ELF-1 (cell line): ENCODE measurements at places on chromosomes 4 and X.

DNA sequence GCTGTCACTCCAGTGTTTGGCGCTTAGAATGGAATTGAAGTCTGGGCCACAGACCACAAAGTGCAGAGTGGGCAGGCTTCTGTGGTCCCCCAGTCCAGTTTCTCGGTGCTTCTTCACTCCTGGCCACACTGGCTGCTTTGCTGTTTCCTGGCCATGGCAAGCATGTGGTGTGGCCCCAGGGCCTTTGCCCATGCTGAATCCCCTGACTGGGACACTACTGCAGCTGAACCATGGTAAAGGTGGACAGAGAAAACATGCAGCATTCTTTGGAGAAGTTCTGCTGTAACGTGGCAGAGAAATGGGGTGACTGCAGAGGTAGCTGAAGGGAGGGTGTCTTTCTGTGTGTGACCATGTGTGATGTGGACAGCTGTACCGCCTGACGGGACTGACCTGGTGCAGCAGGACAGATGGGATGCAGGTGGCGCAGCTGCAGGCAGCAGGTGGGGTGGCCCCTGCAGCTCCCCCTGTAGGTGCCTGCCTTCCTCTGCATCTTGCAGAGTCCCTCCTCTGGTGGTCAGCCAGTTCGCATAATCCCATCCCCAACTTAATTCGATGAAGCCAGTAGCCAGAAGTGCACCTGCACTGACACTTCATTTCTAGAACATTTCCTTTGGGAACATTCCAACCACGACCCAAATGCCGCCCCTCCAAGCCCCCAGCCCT, 13.2 kb upstream of the S100P start:
- peak; percentile 69 for DNase-seq

DNA sequence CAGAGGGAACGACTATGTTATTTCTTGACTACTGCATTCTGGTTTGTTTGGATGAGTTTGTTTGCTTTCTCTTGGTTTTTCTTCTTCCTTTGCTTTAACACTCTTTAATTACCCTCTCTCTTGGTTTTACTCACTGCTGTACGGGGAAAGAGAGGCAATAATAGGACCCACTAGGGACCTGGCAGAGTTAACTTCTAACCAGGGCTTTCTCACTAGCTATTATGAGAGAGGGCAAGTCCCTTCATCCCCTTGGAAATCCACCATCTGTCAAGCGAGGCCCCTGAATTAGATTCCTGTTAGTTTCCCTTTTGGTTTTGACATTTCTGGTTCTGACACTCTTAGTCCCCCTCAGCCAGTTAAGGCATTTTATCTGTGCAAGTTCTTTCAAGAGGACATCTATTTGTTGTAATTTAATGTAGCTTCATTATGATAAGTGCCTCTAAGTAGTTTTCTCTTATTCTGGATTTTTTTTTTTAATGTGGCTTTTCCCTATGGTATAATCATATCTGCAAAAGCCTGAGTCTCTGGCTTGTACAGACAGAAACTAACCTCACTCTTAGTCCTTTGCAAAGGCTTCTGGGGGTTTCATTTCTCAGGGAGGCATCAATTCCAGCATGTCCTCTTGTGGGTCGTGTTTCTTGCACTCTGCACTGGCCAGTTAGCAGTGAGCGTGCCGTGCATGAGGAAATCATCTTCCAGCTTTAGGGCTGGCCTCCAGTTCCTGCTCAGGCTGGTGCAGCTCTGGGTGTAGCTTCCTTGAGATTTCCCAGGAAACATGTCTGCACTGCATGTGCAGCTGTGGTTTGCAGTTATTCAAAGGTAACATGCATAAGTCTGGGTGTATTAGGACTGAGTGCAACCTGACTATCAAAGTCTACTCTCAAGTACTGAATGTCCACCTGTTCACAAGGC, 221.3 kb downstream of the STIM2 start:
- no peak for DNase-seq

- DNase-seq = no peak
Measured at GRCh38 chr4:51851937-51852290, 9.0 kb downstream of the DCUN1D4 start.

DNA sequence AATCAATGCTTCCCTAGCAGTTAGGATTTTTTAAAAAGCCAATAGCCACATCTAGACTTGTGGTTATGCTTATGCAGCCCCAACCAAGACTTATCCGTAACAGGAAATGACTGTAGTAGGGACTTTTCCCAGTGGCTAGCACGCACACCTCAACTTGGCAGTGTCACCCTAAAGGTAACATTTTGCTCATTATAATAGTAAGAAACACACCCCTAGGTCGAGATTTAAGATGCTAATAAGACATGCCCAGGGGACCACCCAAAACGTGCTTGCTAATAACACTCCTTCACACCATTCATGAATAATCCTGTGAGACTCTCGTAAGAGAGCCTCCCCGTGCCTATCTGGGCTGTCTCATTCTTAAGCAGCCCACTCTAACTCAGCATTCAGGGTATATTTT, 195.3 kb downstream of the CHIC1 start:
- DNase-seq = no peak

GRCh38 chr4:88623097-88623496, 30.8 kb downstream of the HERC3 start:
- DNase-seq = no peak

GRCh38 chr4:74037076-74037955, 1.2 kb downstream of the CXCL3 start:
- no peak for DNase-seq

GRCh38 chr4:152817331-152817730, 37.6 kb downstream of the ARFIP1 start:
- no peak for DNase-seq

DNA sequence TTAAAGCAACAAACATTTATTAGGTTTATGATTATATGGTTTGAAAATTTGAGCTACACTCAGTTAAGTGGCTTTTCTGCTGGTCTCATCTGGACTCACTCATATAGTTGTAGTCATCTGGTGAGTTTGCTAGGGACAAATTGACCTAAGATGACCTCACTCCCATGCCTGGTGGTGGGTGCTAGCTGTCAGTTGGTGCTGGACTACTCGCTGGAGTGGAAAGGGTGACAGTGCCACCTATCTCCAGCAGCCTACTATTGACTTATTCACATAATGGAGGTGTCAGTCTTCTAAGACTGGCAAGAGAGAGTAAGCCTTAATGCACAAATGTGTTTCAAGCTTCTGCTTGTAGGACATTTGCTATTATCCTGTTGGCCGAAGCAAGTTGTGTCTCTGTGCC, 88.2 kb downstream of the TASL start:
- peak; percentile 39 for DNase-seq

DNA sequence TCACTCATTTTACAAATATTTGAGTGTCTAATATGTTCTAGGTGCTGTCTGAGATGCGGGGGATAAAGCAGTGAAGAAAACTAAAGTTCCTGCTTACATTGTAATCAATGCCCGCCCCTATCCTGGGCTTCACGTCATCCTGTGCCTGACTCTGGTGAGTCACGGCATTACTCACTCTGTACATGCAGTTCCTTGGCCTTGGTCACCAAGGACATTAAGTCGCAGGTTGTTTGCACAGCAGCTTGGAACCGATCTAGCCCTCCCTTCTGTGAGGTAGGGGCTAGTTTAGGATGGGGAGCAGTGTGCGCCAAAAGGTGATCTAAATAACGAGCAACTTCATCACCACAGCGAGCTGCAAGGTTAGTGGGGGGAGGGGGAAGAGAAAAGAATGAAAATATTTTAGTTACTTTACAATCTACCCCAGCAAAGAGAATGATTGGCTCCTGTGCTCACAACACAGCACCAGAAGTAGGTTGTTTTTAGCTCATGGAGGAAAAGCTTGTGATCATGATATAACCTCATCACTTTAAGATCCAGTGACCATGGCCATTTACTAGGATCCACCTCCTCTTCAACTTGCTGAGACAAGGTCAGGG, 48.0 kb upstream of the HDAC8 start:
- DNase-seq = peak; percentile 6

- DNase-seq = peak; percentile 58
Measured at GRCh38 chr4:6753103-6753560, 29.4 kb upstream of the KIAA0232 start.

GRCh38 chrX:17774053-17774452, 36.8 kb downstream of the SCML1 start:
- no peak for DNase-seq

GRCh38 chr4:17027495-17027894, 129.1 kb upstream of the LDB2 start:
- DNase-seq = no peak

DNA sequence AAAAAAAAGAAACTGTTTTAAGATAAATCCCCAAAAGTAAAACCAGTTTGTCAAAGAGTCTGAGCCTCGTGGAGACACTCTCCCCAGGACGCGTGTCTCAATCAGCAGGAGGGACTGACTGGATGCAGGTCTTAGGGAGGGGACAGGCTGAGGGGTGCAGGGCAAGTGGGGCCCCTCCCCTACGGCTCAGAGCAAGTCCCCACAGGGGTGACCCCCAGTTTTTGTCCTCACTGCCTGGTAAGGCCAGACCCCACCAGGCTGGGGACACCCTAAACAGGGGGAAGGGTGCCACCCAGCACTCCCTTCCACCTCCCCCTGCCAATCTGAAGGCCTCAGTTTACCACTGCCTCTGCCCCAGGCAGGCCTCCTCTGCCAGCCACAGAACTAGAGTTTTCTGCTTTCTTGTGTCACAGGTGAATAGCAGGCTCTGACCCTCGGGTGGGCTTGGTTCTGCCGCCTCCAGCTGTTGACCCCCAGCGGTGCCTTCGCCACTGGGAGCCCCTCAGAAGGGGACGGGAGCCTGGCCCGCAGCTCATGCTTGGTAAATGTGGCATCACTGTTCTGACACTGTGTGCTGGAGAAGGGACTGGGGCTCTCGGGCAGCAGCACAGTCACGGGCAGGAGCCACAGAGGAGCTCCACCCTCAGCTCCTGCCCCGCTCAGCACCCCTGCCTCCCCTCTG, 69.8 kb upstream of the MXD4 start:
- DNase-seq = no peak

- DNase-seq = peak; percentile 61
Measured at GRCh38 chr4:39062094-39062769, at the start of gene KLHL5. TSS of gene KLHL5 (plus strand) at chr4:39062232. CDS start at chr4:39062653, 421 bp downstream.

DNA sequence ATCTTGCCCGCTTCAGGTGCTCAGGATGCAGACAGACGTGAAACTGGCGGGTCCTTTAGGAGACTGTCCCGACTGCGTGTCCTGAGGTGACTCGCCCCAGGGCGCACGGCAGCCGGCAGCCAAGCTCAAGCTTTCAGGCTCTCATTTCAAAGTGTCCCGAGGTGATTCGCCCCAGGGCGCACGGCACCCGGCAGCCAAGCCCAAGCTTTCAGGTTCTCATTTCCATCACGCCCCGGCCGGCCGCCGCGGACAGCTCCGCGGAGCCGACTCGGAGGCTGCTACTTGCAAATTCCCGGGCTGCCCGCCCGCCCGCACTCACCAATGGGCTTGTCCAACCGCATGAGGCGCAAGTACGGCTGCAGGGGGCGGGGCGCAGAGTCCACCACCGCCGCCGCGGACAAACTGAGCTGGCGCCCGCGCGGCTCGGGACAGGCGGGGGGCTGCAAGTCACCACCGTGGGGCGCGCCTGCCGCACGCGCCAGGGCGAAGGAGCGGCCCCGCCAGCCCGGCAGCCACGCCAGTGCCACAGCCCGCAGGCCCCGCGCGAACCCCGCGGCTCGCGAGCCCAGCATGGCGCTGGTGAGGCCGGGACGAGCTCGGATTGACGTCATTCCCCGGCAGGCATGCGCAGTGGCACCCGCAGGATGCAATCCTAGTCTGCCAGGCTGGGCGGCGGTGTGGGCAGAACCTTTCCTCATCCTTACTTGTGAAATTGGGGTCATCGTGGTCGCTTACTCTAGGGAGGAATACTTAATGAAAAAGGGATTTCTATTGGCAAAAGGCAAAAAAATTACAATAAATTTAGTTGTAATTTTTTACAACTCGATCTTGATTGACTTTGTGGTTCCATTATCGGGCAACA, at the start of gene COQ2:
Gene COQ2 (minus strand): TSS at position 606 of the 862 bp plus-strand sequence. CDS start 34 bp downstream, at position 572.
- DNase-seq = peak; percentile 96

DNA sequence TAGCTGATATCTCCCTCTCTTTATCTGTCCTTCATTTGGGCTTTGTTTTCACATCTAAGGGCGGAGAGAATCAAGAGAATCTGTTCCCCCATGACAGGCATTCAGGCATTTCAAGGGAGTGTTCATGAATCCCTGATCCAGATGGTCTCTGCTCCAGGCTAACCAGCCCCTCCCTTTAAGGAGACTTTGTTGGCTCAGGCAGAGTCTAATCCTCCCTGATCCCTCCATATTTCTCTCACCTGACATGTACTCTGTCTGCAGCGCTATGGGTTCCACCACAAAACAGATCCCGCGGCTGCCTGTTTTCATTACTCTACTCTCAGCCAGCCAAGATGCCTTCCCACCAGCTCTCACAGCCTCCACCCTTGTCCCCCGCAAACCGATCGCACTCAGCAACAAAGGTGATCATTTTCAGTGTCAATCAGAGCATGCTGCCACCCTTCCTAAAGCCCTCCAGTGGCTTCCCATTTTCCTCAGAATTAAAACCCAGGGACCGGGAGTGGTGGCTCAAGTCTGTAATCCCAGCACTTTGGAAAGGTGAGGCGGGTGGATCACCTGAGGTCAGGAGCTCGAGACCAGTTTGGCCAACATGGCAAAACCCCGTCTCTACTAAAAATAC, 30.3 kb upstream of the SLC2A9 start:
- peak; percentile 30 for DNase-seq

GRCh38 chrX:20151689-20152088, 10.1 kb upstream of the EIF1AX start:
- no peak for DNase-seq
